ENCODE measurements at places on chromosomes 6 and 20.
A peak's percentile ranks its signal among the peaks of the same experiment; 100 is the strongest.

- no peak for DNase-seq
These were observed 118.0 kb upstream of the CD93 start for GRCh38 chr20:23203951-23204730.

- no peak for DNase-seq
These were observed 69.6 kb downstream of the DNAH8 start for GRCh38 chr6:38784506-38785235.

- DNase-seq: peak; percentile 95
These were observed 145.1 kb downstream of the PREX1 start for GRCh38 chr20:48682529-48683363.

DNA sequence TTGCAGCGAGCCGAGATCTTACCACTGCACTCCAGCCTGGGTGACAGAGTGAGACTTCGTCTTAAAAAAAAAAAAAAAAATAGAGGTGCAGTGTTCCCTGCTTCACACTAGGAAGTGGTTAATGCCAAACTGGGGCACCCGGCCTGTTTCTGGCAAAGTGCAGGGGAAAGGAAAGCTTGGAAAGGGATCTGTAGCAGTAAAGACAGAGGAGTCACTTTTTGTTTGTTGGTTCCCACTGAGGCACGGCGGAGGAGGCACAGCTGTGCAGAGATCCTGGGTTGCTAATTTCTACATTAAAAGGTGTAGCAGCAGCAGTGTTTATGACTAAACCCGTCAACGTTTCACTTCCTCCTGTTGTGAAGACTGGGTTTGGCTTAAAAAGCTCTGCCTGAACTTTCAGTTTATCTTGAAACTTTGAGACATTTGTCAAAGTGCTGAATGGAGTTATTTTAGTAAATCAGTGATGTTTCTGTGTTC, 125.6 kb downstream of the CARMIL1 start:
- no peak for DNase-seq

GRCh38 chr20:37735541-37735940, 41.7 kb downstream of the CTNNBL1 start:
- DNase-seq: no peak

- no peak for DNase-seq
These were observed 246.1 kb downstream of the BMP7 start for GRCh38 chr20:57020364-57020763.

GRCh38 chr6:41045664-41046063, 3.4 kb downstream of the TSPO2 start:
- no peak for DNase-seq

DNA sequence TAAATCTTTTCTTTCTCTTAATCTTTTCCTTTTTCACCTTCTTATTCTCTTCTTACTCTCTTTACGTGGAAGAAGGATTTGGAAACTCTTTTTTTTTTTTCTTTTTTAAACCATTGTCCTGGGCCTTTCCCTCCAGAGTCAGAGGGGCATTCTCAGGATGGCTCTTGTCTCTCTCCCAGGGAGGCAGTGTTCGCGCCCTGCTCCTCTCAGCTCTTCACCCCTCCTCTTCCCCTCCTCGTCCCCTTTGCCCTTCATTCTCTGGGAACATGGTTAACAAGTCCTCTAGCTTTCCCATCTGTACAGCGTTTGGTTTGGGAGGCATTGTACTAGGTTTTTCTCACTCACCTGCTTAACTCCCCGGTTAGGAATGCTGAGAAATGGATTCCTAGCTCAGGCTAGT, 52.0 kb upstream of the TFB1M start:
- no peak for DNase-seq

GRCh38 chr6:113487489-113488058, 369.6 kb upstream of the MARCKS start:
- DNase-seq: no peak

- DNase-seq: no peak
These were observed 30.5 kb downstream of the FBXO9 start for GRCh38 chr6:53095716-53096115.

DNA sequence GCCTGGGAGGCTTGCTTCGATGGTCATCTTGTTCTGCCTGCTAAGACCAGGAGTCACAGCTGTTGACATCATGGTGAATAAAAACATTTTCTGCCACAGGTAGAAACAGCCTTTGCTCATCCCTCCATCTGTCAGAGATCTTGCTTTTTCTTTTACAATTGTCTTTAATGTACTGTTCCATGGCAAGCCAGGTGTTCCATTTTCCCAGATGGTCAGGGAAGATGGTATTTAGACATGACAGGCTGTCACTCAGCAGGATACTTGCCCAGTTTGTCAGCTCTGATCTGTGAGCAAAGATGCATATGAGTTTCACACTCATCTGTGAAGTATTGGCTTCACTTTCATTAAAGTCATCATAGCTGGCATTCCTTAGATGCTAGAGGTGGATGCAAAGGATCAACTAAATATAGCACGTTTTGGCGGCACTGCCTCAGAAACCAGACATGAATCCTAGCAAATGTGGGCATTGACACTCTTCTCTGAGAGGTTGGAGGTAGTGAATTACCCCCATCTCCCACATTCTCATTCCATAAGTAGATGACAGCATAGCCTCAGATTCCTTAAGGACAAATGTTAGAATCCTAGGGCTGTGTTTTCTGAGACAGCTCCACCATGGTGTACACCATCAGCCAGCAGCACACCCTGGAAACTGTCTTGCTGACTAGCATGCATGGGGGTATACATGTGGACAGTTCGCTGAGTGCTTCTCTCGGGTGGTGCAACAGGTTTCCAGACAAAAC, 4.2 kb downstream of the SSTR4 start:
- no peak for DNase-seq

DNA sequence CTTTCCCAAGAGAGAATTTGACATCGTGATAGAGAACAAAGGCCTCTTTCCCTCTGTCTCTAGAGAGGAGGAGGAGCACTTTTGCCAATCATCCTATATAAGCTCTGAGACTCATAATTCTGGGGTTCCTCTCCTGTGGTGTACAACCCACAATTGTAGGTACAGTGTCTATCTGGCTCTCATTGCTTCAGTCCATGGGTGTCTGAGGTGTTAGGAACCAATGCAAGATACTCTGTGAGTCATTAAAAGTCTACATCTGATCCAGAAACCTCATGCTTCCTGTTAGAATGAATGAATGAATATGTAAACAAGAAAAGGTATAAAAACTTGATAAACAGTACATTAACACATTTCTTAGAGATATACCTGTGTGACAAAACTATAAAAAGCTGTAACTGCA, 356.7 kb downstream of the QKI start:
- DNase-seq: no peak

DNA sequence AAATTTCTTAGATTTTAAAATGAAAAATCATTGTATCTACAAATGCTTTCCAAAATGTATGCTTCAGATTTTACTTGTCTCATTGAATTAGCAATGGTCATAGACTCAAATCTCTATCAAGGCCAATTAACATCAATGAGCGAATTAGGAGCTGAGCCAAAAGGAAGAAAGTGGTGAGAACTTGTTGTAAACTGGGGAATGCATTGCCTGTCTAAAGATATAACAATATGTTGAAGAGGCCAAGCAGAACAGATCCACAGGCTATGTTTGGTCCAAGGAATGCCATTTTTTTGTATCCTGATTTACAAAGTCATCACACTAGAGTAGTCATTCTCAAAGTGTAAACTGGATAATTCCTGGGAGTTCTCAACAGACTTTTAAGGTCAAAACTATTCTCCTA, 370.7 kb downstream of the GJA1 start:
- no peak for DNase-seq

GRCh38 chr6:41155132-41155805, 1.1 kb upstream of the TREML1 start:
- DNase-seq: no peak

- DNase-seq: no peak
These were observed 60.1 kb upstream of the AKIRIN2 start for GRCh38 chr6:87762116-87762515.

- DNase-seq: no peak
These were observed 226.3 kb downstream of the RNF144B start for GRCh38 chr6:18613319-18613925.

DNA sequence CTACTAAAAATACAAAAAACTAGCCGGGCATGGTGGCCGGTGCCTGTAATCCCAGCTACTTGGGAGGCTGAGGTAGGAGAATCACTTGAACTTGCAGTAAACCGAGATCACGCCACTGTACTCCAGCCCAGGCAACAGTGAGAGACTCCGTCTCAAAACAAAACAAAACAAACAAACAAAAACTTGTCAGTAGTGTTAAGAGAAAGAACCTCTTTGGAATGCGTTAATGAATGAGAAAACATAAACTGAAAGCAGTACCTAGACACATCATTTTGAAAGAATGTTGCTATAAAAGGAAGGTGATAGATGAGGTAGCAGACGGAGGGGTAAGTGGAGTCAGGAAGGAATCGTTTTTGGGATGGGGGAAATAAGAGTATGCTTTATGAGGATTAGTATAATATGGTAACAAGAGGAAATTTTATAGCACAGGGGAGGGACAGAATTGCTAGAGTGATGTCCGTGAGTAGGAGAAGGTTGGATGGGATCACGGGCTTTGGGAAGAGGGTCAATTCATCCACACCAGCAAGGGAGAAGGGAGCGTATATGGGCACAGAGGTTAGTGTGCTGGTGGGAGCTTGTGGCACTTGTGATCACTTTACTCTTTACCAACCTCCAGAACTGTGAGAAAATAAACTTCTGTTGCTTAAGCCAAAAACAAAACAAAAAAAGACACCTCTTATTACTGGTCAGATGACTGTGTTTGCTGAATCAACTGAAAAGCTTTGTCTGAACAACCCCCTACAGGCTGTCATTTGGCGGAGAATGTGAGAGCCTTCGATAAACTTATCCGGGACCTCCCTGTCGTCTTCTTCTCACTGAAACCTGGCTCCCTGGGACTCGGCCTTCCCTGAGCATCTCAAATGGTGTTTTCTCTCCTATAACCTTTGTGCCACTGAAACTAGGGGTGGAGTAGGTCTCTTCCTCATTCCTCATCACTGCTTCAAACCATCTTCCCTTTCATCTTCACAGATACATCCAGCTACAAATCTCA, 48.9 kb upstream of the TFAP2A start:
- DNase-seq: no peak

- no peak for DNase-seq
These were observed 36.3 kb upstream of the GATA5 start for GRCh38 chr20:62511915-62512610.

GRCh38 chr20:57514273-57514751, 10.6 kb downstream of the CTCFL start:
- DNase-seq: peak; percentile 5

DNA sequence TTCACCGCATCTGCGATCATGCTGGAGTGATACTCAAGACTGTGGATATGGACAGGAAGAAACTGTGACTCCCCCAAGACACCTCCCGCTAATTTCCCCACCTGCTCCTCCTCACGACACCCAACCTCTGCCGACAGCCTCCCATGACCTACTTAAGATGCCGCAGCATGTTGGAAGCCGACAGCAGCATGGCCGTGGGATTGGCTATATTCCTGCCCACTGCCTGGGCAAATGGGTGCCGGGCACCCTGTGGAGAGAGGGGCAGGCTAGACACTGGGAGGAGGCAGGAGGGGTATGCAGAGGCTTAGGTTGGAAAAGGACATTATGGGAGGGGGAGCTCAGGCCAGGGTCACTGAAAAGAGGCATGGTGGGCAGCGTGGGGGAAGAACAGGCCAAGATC, 4.5 kb downstream of the IDH3B start:
- no peak for DNase-seq

- no peak for DNase-seq
These were observed 918 bp downstream of the YIPF3 start for GRCh38 chr6:43515808-43516207.

GRCh38 chr6:28978959-28979561, 26.1 kb downstream of the ZNF311 start:
- DNase-seq: no peak

DNA sequence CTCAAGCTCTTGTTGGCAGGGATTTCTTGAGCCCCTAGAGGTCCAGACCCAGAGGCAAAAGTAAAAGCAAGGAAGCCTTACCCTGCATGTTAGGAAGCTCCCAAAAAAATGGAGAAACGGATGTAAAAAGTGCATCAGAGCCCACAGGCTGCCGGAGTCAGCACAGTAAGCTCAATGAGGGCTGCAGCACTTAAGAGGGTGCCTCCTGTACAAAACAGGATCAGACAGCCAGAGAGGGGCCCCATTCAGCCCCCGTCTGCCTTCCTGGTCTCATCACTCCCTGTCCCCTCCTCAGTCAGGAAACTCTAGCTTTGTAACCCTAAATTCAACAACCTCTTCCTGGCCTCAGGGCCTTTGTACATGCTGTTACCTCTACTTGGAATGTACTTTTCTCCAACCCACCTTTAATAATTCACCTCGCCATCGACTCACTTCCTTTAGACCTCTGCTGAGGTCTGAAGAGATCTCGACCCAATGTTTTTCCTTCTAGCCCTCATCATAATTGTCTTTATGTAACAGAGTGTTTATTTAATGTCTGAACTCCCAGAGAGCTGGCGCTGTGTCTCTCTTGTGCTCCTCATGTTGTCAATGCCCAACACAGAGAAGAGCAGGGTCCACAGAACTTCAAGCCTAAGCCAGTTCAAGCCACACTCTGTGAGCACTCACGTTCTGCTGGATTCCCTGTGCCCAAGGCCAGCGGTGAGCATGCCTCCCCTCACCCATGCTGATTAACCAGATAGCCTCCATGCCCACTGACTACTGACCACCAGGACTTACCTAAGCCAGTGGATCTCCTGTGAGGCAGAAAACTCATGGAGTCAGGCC, 2.8 kb upstream of the PLCG1 start:
- no peak for DNase-seq

DNA sequence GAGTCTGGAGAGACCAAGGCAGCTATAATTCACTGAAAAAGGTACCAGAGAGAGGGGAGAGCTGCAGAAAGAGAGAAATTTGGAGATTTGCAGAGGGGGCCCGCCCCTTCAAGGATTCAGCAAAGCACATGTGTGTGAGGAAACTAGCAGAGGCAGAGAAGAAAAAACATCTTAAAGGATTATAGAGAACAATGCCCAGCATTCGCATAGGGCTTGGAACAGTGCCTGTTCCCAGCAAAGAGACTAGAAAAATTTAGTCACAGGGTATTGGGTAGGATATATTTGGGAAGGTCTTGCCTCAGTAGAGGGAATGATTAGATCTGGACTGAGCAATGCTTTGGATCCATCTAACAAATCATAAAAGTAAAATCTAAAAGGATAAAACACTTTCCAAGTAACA, 44.0 kb downstream of the SRPK1 start:
- no peak for DNase-seq

- no peak for DNase-seq
These were observed 161.8 kb downstream of the IBTK start for GRCh38 chr6:82085701-82086100.

GRCh38 chr20:6502219-6502618, 265.3 kb upstream of the BMP2 start:
- no peak for DNase-seq

- DNase-seq: no peak
These were observed 233.4 kb upstream of the ID4 start for GRCh38 chr6:19603721-19604120.

All from NCI-H1694 (cell line).